ENCODE measurements at places on chromosomes 7 and 10. TPM values are rescaled to one million over a fixed set of nuclear protein-coding genes. Genes with fewer than 3 reads are reported as not detected.

The DGKB gene
- total RNA-seq = 0.14 TPM

The PLEKHA1 gene
- 12.7 TPM for total RNA-seq

The CUBN gene
- 0.85 TPM for total RNA-seq

The CYP3A5 gene
- total RNA-seq = 0.28 TPM

The GPR85 gene
- total RNA-seq = 3.1 TPM

The FEZF1 gene
- total RNA-seq = not detected

The GPR15LG gene
- not detected for total RNA-seq

The SFMBT2 gene
- total RNA-seq = 5.1 TPM

The ALOX5 gene
- not detected for total RNA-seq

The AASS gene
- 37.8 TPM for total RNA-seq

The NUTM2B gene
- total RNA-seq = 0.37 TPM

The VAX1 gene
- not detected for total RNA-seq

The FZD8 gene
- 7.0 TPM for total RNA-seq

The FBXL13 gene
- 2.3 TPM for total RNA-seq

The ASL gene
- 28.0 TPM for total RNA-seq

The ZNF425 gene
- total RNA-seq = 5.8 TPM

The OR2A5 gene
- total RNA-seq = not detected

The SAMD9L gene
- total RNA-seq = 6.8 TPM

The CACNB2 gene
- 9.0 TPM for total RNA-seq

The VSTM4 gene
- 9.1 TPM for total RNA-seq

The FGF8 gene
- not detected for total RNA-seq

The INSYN2A gene
- 0.55 TPM for total RNA-seq

The GPR26 gene
- not detected for total RNA-seq

The SFTPA1 gene
- total RNA-seq = not detected

The PLXNA4 gene
- total RNA-seq = 0.28 TPM

The SPDYE9 gene
- not detected for total RNA-seq

The REPIN1 gene
- 34.6 TPM for total RNA-seq

The GRID2IP gene
- total RNA-seq = not detected

The CACNA2D1 gene
- total RNA-seq = 90.3 TPM

The ABCB1 gene
- 1.7 TPM for total RNA-seq

The ICA1 gene
- under 0.01 TPM for total RNA-seq

The RPP30 gene
- total RNA-seq = 35.6 TPM

The AKR1B15 gene
- 0.43 TPM for total RNA-seq

The CNPY1 gene
- total RNA-seq = not detected

The C10orf90 gene
- total RNA-seq = under 0.01 TPM

The CPA4 gene
- 25.9 TPM for total RNA-seq

The SPDYE16 gene
- not detected for total RNA-seq

The CCDC3 gene
- total RNA-seq = 1.3 TPM

The VWA2 gene
- not detected for total RNA-seq

The PHKG1 gene
- 0.43 TPM for total RNA-seq

The LIPM gene
- not detected for total RNA-seq

The RELN gene
- total RNA-seq = 0.74 TPM

The TMEM196 gene
- total RNA-seq = not detected

The SLC26A5 gene
- not detected for total RNA-seq

The RAPGEF5 gene
- total RNA-seq = 1.1 TPM

The MMP21 gene
- under 0.01 TPM for total RNA-seq

The FOXI2 gene
- total RNA-seq = not detected

The COL1A2 gene
- total RNA-seq = 4,803 TPM

Data from smooth muscle cell of bladder (primary cell).